ENCODE measurements at places on chromosomes 6 and 20.
A peak's percentile ranks its signal among the peaks of the same experiment; 100 is the strongest.

DNA sequence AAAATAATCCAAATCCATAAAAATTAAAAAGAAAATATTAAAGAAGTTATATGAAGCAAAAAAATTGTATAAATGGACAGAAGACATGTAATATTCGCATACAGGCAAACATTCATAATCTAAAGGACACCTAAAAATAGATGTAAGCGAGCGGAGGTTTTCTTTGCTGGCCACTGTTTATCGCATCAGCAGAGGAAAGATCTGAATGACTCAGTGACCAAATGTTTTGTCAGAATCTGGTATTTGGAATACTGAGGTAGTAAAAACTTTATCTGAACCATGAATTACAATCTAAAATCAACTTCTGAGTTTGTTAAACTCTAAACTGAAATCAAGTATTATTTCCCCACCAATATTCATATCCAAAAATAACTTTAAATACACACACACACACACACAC, 7.8 kb downstream of the TSPYL4 start:
- no peak for DNase-seq

DNA sequence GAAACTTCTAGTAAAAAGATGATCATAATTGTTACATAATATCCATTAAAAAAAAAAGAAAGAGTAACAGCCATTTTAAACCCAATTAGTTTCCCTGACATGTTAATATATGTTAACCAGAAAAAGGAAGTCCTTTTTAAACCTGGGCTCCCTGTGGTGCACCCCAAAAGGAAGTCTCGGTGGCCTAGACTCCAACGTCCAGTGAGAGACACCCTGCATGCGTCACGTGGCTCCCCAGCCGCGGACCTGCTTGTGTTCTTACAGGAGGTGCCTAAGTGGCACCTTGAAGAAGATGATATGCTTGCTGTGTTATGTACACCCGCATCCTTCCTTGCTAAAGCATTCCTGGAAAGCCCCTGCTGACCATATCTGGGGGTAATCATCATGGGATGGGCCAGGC, 50.1 kb downstream of the FOXC1 start:
- DNase-seq: no peak

- DNase-seq: no peak
These were observed 52.9 kb upstream of the TAB2 start for GRCh38 chr6:149264629-149265028.

- no peak for DNase-seq
These were observed 184.2 kb upstream of the RALGAPA2 start for GRCh38 chr20:20896606-20897005.

GRCh38 chr6:56767892-56768531, 125.3 kb upstream of the DST start:
- DNase-seq: no peak

GRCh38 chr6:133288662-133289061, 47.5 kb downstream of the EYA4 start:
- DNase-seq: no peak

GRCh38 chr20:11001764-11002540, 328.2 kb upstream of the JAG1 start:
- DNase-seq: peak; percentile 99

GRCh38 chr6:53702316-53702715, 36.8 kb upstream of the KLHL31 start:
- DNase-seq: no peak

GRCh38 chr6:151917531-151918329, 110.2 kb downstream of the ESR1 start:
- DNase-seq: no peak

DNA sequence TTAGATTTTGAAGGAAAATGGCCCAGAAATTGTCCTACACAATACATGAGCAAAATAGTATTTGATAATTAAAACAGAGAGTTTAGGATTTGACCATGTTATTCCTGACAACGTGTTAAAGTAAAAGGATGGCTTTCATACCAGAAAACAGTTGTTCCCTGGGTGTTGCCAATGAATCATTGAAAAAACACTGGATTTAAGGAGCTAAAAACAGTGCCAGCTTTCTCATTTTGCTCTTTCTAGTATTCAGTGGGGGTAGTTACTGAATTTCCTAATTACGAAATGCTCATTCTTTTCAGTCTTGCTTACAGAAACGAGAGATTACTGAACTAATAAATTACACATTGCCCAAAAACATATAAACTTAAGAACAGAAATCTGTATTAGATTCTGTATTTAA, 26.6 kb upstream of the SNAP91 start:
- no peak for DNase-seq

GRCh38 chr6:21107796-21108195, 485.8 kb upstream of the SOX4 start:
- DNase-seq: no peak

DNA sequence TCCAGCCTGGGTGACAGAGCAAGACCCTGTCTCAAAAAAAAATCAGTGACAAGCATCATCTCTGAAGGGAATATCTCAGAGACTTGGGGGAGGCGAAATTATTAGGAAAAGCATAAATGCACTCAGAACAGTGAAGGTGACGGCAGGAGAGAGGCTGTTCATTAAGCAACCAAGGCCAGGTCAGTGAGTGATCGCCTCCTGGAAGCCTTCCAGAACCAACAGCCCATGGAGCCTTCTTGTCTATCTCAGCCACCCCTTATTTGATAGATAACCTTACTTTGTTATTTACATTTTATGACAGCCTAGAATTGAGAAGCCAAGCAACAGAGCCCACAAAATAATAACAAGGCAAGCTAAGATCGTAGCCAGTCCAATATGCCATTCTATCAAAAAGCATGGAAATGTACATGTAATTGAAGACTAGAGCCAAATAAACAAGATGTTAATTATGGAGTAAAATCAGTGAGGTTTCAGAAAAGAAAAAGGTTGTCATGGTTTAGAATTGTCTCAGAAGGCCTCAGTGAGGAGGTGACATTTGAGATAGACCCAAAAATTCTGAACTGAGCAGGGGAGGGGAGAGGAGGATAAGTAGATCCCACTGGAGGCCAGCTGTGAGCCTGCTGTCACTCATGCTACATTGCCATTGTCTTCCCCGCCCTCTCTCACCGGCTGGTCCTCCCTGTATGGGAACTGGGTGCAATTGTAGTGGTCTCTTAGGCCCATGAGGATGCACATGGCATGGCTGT, 17.8 kb downstream of the BNIP5 start:
- DNase-seq: no peak

GRCh38 chr20:50724112-50724725, 7.2 kb upstream of the PARD6B start:
- DNase-seq: no peak

- no peak for DNase-seq
These were observed 85.3 kb upstream of the SLC22A23 start for GRCh38 chr6:3542032-3542640.

GRCh38 chr6:44660561-44661220, 273.2 kb downstream of the CDC5L start:
- DNase-seq: no peak

GRCh38 chr20:46323557-46323956, 15.3 kb upstream of the CDH22 start:
- DNase-seq: no peak

DNA sequence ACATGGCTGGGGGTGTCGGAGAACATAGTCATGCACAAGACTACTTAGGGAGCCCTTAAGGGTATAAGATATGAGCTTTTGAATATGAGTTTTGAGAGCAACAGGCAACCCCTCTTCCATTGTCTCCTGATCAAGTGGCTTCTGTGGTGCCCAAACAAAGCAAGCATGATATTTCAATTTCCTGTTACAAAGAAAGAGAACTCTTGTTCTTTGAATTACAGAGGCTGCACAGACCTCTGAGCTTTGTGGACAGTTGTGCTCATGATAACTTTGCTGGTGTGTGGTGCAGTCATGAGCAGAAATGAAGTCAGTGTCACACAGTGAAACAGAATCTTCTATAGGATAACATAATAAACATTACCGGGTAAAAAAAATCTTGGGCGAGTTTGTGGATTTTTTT, 66.8 kb upstream of the THEMIS start:
- DNase-seq: no peak

GRCh38 chr6:47457370-47457769, 20.2 kb upstream of the CD2AP start:
- no peak for DNase-seq

DNA sequence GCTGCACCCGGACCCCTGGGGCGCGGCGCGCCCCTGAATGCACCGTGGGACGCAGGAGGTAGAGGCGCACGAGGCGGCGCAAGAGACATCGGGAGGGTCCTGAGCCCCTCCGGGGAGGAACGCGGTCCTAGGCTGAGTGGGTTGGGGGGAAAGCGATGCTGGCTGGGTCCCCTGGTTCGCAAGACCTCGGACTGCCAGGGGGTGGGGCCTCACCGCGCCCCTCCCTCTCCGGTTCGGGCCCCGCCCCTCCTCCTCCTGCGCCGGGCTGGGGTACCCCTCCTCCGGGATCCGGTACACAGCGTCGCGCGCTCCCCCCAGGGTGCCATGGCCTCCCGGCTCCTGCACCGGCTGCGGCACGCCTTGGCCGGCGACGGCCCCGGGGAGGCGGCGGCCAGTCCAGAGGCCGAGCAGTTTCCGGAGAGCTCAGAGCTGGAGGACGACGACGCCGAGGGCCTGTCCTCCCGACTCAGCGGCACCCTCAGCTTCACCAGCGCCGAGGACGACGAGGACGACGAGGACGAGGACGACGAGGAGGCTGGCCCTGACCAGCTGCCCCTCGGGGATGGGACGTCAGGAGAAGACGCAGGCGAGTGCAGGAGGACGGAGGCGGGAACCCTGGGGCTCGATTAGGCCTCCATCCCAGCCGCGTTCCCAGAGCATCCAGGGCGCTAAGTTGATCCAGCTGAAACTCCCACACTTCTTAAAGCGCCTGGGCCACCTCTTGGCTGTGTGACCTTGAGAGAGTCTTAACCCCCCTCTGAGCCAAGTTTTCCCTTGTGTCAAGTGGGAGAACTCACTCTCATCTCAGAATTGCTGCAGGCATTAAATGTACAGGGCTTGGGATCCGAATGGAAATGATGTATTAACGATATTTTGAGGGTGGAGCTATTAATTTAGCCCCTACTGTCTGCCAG, 541 bp downstream of the SNX21 start:
- no peak for DNase-seq

GRCh38 chr6:72554761-72555221, 67.1 kb upstream of the KCNQ5 start:
- no peak for DNase-seq

GRCh38 chr6:169847901-169848311, 96.5 kb downstream of the ERMARD start:
- no peak for DNase-seq

DNA sequence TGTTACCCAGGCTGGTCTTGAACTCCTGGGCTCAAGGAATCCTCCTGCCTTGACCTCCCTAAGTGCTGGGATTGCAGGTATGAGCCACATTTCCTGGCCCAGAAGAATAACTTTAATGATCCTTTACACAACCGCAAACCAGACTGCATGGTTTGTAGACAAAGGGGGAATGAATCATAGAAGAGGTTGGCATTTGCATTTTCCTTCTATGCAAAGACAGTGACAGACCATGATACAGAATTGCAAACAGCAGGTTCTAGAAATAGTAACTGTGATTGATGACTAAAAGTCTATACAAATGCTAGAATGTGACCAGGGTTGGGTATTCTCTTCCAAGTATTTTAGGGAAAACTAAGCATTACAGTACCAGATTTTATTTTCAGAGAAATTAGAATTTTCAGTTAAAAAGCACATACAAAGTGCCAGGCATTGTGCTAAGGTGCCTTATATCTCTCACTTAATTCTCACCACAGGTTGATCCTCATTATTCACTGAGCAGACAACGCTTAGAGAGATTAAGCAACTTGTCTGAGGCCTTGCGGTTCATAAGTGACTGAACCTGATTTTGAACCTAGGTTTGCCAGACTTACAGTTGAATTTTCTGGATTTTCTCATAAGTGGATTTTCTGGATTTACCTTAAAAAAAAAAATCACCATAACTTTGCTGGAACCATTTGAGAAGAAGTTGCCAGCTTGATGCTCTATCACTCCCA, 146.6 kb downstream of the ZFAND3 start:
- peak; percentile 88 for DNase-seq

DNA sequence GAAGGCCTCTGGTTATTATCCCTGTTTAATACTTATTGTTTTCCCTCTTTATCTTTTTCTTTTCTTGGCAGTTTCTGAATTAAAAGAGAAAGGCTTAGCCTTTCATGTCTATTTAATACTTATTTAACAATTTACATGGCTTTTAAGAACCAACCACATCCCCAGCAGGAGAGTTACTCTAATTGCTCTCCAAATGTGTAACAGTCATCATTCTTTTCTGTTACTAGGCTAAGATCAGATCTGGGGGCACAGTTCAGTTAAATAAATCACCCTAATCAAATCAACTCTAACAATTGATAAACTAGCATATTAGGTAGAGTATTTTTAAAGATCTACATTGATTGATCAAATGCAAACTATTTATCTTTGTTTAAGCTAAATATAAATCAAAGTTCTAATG, 54.1 kb upstream of the NT5E start:
- DNase-seq: no peak

- DNase-seq: no peak
These were observed 100.3 kb downstream of the ARHGAP18 start for GRCh38 chr6:129609635-129610034.

DNA sequence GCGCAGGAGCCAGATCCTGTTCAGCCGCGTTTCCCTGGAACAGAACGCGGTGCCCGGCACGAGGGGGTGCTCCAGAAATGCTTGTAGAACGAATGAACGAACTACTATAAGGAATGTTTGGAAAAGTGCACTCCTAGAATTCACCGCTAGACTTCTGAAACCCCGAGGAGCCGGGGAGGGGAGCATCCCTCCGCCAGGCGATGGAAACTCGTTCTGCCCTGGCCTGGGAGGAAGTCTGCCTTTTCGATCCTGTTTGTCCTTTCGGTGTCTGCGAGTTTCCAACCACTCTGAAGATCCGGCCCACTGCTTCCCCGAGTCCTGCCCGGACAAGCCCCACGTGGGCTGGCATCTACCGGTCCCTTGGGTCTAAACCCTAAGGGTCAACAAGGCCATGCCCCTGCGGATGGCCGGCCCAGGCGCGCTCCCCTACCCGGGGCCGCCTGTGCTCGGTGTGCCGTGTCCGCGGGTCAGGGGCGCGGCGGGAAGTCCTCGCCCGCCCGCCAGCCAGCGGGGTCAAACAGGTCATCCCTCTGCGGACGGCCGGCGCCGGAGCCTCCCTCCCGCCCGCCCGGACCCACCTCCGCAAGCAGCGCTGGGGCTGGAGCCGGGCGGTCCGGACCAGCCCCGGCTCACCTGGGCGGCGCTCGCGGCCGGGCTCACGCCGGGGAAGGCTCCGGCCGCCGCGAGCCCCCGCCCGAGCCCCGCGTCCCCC, 526 bp downstream of the SULF2 start:
- no peak for DNase-seq

GRCh38 chr6:41693281-41694240, 41.8 kb downstream of the TFEB start:
- DNase-seq: no peak

- no peak for DNase-seq
These were observed 186.1 kb downstream of the UNC5CL start for GRCh38 chr6:40852779-40853373.

All from epithelial cell of prostate (primary cell).